ENCODE measurements at places on chromosomes 11 and 22.

DNA sequence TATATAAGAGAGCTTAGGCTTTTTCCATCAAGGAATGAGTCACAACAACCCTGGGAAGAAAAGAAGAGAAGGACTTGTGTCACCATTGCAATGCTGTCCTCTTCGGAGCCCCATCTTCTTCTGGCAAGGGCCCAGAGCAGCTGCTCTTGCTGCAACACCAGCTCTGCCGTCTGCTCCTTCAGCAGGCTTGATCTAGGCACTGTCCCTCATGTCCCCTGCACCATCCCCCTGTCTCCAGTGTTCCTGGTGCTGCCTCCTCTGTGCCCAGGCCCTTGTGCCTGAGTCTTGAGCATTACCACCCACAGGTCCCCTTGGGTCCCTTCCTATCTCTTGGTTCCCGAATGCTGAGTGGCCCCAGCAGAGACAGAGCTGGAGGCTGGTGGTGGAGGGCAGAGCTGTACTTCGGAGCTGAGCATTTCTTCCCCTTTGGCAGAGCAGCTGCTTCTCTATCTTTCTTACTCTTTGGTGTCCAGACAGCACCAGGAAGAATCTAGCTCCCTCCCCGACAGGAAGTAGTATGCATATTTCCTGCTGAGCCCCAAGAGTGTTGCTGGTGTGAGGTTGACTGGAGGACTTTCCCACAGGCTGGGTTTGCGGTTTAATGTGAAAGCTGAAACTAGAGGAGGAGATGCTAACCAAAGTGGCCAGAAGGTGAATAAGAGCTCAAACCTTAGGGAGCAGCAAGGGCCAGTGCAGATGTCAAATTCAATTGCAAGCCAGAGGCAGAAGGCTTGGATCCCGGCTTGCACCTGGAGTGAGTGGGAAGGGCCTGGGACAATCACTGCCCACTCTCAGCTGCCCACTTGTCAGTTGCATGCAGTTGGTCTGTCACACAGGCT is 27.8 kb downstream of the WEE1 start:
- no peak for DNase-seq

DNA sequence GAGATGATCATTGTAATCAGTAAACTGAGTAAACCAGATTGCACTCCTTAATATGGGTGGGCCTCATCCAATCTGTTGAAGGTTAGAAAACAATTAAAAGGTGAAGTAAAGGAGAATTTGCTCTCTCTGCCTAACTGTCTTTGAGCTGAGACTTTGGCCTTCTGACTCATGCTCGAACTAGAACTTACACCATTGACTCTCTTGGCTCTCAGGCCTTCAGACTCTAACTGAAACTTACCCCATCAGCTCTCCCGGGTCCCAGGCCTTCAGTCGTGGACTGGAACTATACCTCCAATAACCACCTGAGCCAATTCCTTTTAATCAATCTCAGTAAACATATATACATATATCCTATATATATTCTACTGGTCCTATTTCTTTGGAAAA is 34.0 kb downstream of the LGR4 start:
- DNase-seq, result no peak

DNA sequence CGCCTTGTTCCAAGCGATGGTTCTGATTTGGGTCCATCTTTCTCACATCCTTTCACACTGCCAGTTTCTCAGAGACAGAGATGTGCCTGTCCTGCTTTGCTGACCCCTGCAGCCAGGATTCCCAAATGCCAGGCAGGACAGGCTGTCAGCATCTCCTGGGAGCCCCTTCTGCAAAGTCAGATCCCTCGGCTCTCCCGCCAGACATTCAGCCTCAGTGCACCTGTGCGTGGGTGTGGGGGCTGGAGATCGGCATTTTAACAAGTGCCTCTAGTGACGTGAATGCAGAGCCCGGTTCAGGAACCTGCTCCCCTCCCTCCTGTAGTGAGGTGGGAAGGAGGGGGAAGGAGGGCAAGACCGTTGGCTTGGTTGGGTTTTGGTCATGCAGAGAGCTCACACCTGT is 108.9 kb upstream of the FGF3 start:
- DNase-seq, result no peak

DNA sequence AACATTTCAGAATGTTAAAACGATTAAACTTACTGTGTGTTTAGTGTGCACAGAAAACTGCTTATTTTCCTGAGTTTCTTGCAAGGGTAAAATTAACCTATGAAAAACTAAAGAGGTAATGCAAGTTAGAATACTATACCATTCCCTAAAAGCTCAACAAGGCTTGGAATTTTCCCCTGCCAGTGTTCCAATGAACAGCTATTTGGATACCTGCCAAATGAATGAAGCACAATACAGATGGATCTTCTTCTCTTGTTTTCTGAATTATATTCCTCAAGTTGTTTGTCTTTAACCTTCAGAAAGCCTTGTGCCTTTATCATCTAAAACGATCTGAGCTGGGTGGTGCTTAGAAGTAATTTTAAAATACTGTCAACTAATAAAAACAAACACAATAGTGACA is 204.5 kb downstream of the LRRC4C start:
- DNase-seq, result no peak

DNA sequence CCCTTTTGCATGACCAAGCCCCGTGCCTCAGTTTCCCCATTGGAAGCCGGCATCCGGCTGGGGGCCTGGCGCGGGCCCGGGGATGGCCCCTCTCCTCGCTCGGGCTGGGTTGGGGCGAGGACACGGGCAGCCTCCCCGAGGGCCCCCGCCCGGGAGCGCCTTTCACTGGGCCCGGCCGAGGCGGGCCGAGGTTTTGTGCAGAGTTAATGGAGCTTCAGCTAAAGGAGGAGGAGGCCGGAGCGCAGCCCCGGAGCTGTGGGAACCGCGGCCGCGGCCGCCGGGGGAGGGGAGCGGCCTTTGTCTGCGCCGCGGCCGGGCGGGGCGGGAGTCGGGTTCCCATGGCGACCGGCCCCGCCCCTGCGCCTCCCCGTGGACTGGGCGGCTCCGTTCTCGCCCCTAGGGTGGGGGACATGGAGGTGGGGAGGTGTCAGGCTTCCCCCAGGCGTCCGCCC is 1.4 kb upstream of the MAPK11 start:
- no peak for DNase-seq

DNA sequence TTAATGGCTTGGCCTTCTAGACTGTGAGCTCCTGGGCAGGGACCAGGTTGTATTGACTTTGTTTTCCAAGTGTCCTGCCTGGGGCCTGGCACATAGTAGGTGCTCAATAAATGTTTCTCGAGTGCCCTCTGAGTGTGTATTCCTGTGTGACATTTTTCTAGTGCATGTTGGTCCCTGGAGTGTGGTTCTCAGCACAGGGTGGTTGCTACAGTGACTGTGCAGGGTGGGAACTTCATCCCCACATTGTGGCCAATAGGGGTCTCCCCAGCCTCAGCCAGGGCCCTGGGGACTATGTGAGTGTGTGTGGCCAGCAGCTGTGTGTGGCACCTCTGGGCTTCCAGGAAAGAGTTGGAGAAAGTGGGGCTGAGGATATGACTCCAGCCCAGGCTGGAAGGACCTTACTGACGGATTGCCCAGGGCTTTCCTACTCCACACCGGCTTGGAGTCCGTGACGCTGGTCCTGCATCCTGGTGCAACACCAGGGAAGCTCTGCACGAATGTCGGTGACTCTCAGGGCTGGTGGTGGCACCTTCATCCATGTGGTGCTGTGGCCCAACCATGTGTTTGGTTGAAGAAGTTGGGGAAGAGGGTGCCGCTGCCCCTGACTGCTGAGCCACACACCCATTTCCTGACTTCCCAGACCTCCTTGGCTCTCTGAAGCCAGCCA is 9.0 kb upstream of the MARK2 start:
- no peak for DNase-seq

GRCh38 chr11:57321388-57322255 is 3.1 kb downstream of the TNKS1BP1 start:
- no peak for DNase-seq

DNA sequence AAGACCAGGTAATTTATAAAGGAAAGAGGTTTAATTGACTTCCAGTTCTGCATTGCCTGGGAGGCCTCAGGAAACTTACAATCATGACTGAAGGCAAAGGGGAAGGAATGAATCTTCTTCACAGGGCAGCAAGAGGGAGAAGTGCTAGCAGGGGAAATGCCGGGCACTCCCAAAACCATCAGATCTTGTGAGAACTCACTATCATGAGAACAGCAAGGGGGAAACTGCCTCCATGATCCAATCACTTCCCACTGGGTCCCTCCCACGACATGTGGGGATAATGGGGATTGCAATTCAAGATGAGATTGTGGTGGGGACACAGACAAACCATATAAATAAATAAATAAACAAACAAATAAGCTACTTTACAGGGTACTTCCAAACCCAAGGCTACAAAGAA is 28.8 kb upstream of the EXPH5 start:
- no peak for DNase-seq

GRCh38 chr11:45737056-45737455 is 67.9 kb upstream of the SLC35C1 start:
- no peak for DNase-seq

- DNase-seq, result no peak
Measured at GRCh38 chr22:44823806-44824205, 71.4 kb downstream of the ARHGAP8 start.

DNA sequence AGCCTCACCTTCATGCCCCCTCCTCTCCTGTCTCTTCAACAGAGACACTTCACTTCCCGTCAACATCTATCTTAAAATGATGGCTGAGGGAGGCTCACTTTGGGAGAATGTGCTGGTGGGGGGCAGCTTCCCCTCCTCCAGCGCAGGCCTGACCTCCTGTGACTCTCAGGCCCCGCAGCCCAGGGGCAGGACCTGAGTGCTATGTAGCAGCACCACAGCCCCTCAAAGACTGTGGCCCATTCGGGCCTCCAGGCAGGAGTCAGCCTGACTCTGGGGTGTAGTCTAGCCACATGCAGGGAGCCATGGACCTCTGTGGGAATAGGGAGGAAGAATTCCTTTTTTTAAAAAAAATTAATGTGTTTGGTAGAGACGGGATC is 43.7 kb downstream of the DKK3 start:
- no peak for DNase-seq

DNA sequence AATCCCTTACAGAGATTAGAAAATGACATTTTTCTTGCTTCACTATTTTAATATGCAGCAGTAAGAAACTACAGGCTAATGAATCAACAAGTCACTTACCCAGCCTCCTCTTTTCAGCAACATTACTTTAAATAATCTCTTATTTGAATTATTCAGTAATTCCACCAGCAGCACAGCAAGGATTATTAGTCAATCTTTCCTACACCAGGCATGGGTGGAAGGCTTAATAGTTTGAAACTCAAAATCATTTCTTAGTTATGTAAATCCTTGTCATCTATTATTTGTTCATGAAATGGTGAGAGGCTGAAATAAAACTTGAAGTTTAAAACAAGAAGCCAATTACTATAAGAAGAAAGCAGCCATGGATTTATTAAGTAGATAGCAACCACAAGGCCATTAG is 530.5 kb downstream of the KCNA4 start:
- DNase-seq, result no peak

DNA sequence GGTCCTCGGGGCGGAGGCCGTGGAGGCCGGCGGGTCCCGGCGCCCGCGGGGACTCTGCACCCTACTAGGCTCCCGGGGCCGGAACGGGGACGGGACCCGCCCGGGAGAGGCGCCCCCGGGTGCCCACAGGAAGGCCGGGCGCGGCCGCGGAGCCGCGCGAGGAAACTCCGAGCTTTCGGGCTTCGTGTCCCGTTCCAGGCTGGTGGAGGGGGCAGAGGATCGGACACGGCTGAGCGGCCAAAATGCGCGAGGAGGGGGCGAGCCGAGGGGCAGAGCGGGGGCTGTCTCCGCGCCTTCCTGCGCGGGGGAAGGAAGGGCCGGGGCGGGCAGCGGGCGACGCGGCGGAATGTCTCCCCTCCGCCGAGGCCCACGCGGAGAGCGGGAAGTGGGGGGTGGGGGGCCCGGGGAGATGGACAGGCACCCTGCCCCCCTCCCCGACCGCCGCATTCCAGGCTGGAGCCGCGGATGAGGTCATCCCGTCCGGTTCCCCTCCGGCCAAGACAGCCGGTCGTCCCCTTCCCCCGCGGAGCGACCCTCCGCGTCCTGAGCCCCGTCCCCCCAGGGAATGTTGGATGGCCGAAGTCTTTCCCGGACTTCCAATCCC is 430 bp downstream of the CDC42EP1 start:
- peak; percentile 23 for DNase-seq

GRCh38 chr11:117068303-117068860 is 29.8 kb downstream of the SIK3 start:
- no peak for DNase-seq

DNA sequence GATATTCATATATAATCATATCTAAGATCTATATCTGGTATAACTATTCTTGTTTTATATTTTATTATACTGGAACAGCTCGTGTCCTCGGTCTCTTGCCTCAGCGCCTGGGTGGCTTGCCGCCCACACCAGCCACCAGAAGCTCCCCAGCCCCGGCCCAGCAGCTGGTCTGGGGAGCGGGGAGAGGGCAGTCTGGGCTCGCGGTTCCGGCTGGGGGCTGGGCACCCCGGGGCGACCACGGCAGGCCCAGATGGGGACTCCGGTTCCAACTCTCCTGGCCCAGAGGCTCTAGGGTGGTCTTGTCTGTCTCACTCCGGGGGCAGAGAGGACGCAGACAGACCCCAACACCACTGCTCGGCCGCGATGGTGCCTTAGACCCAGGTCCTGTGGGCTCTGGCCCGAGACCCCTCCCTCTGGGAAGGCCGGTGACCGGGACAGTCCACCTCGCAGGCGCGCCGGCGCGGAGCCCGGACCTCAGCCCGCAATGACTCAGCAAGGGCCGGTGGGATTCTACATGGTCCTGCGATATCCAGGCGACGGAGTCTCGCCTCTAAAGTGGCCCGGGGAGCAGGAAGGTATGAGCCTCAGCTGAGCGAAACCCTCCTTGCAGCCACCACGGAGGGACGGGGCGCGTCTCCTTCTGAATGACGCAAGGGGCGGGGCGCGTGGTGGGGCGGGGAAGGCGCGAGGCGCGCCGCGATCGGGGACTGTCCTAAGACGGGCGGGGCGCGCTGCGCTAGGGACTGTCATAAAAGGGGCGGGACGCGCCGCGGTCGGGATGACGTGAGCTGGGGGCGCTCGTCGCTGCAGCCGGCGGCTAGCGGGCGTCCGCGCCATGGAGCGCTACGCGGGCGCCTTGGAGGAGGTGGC is at the start of gene DGCR6:
Gene DGCR6 (plus strand): TSS at position 781 of the 870 bp plus-strand sequence. CDS start 55 bp downstream, at position 836.
- DNase-seq, result no peak

GRCh38 chr11:20030472-20030871 is 129.8 kb downstream of the DBX1 start:
- no peak for DNase-seq

DNA sequence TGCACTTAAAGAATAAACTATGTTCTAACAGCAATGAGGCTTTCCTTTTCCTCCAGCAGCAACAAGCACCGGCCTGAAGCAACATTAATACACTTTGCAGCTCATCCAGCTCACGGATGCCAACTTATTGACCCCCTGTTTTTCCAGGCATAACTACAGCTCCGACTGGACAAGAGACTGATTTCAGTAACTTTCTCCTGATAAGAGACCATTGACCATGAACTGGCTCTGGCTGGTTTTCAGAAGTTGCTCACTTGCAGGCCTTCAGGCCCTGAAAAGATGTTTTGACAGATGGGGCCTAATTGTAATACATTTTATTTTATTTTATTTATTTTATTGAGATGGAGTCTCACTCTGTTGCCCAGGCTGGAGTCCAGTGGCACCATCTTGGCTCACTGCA is 27.5 kb downstream of the GGT5 start:
- DNase-seq, result no peak
